Kidney tubule cell (primary cell): ENCODE measurements at places on chromosomes 2 and 18.
A peak's percentile ranks its signal among the peaks of the same experiment; 100 is the strongest.

DNA sequence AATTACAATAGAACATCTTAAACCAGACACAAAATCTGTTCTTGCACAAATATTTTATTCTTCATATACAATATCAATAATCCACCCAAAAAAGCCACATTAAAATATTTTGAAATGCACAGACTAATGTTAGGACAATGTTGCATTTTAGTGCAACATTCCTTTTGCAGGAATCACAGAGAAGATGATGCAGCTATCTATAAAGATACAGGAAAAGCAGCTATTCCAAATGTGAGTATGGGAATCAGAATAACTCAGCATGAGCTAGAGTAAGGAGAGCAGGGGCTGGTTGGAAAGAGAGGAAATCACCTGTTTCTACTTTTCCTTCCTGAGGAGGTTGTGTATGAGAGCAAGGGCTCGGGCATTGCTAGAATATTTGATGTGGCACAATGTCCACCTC is 4.8 kb downstream of the C2orf66 start:
- no peak for DNase-seq

- no peak for DNase-seq
Measured at GRCh38 chr2:226643946-226644282, 155.7 kb downstream of the IRS1 start.

DNA sequence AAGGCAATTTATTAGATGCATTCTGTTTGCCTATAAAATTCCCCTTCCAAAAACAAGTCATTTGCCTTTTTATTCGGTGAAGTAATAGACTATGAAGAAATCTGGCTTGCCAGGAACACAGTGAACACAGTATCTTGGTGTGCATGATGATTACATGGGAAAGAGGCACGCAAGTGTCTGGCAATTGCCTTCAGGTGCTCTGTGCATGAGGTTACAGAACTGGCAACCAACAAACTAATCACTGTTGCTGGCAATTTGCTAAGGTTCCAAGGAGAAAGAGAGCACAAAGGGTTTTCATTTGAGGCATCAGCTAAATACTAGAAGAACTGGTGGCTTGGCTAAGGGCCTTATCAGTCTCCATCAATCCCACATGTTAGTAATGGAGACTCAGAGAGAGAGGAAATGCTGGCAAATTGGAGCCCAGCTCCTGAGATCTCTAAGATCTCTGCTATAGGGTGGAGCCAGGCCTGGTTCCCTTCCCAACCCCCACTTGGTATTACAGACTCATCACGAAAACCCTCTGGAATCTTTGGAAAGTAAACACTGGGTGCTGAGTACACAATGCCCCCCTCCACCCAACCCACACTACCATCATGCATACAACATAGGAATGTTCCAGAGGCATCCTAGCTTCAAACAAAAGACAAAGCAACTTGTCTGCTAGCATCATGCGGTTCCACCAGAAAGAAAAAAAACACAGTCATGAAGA is 10.4 kb downstream of the RNF152 start:
- DNase-seq = no peak

- DNase-seq = no peak
Measured at GRCh38 chr2:83953697-83954096, 505.4 kb downstream of the SUCLG1 start.

DNA sequence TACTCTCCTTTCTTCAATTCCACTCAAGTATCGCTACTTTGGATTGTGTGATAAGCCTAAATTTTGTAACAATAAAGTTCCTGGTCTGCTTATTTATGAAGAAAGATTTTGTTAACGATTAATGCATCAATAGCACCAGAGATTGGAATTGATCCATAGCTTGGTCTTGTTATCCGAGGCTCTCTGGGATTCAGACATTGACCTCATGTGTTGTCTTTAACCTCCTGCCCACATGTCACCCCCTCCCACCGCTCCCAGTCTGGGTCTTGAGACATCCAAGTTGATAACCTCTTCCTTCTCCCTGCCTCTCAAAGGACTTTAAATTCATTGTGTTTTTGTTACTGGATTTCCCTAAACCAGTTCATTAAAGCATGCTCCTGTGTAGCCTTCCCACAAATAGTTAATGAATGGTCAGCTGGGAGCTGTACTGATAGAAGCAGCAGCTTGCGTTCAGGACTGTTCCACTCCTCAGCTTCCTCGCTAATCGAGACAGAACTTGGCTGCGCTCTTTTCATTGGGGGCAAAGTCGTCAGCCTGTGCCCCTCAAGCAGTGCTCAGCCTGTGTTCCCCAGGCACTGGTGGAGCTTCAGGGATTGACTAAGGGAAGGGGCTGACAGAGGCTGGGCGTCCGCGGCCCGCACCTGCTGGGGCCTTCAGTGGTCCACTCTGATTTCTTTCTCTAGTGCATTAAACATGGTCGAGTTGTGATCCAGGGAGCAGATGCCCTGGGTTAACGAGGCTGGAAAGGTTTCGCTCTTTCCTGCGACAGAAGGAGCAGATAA is 18.9 kb downstream of the ASB1 start:
- no peak for DNase-seq

DNA sequence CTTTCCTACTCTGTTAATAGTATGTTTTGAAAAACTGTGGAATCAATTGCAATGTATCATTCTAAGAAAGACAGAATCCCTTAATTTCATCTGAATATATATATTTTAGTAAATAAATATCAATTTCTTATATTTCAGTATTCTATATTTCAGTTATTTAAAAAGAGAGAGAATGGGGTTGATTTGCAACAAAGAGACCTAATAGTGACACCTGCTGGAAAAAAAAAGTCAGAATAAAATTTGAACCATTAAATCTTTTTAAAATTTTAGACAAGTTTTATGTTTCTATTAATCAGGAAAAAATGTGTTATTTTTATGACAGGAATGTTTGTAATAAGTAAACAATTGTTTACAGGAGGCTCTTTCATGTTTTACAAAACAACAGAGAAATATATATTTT is 20.7 kb upstream of the CCNT2 start:
- DNase-seq = peak; percentile 29

DNA sequence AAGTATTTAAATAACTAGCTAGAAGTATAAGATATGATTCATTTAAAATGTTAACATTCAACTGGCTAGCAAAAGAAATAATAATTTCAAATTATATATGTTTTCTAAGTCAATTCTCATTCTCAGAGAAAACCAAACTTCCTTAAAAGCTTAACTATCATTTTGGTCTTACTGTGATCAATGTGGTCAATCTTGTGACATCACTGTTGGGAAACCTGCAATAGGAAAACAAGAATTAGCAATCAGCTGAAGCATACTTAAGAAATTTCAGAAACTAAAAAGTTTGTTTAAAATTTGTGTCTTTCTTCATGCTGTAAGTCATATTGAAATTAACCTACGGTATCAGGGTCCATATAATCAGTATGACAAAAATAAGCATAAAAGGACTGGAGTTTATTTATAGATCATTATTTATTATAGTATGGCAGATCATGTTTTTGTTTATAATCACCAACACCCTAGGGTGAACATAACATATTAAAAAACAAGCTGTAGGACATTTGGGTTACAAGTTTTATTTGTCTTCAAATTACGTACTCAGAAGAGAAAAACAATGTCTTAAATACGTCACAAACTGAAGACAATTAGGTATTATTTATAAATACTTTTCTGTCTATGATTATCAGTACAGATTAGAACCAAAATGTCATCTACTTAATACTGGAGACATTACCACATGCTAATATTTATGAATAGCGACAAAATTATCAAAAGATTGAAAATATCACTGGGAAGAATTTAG is 60.5 kb downstream of the BAZ2B start:
- no peak for DNase-seq

DNA sequence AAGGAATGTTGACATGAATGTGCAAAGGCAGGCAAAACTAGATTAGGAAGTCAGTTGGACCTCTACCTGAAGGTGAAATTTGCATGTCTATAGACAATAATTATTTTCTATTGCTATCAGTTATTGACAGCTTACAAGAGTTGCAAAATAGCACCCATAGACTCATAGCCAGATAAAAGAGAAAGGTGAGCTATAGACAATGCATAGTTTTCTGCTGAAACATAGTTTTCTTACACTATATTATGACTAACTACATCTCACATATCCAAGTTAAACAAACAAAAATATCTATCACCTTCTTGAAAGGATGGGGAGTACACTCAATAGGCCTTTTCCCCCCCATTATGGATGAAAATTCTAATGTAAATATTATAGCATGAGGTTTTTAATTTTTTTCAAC is 305.0 kb downstream of the PTH2R start:
- peak; percentile 11 for DNase-seq

- DNase-seq = no peak
Measured at GRCh38 chr2:129778584-129778877, 200.9 kb upstream of the RAB6C start.

DNA sequence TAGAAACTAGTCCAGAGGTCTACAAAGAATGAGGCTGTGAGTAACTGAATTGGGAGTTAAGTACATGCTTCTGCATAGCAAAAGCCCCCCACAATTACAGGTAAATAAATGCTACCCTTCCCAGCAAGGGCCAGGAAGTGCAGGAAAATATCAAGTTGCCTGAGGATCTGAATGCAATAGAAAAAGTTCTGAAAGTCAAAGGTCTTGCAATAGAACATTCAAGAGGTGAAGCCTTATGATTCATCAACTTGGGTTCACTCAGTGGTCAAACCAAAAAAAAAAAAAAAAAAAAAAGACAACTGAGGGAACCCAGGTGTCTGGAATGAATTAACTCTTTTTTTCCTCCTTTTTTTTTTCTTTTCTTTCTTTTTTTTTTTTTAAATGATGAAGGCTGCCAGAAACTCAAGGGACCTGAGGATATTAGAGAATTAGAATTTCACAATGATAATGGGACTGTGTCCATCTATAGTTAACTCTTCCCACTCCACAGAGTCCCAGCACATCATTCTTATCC is 42.9 kb upstream of the RFX8 start:
- peak; percentile 79 for DNase-seq

DNA sequence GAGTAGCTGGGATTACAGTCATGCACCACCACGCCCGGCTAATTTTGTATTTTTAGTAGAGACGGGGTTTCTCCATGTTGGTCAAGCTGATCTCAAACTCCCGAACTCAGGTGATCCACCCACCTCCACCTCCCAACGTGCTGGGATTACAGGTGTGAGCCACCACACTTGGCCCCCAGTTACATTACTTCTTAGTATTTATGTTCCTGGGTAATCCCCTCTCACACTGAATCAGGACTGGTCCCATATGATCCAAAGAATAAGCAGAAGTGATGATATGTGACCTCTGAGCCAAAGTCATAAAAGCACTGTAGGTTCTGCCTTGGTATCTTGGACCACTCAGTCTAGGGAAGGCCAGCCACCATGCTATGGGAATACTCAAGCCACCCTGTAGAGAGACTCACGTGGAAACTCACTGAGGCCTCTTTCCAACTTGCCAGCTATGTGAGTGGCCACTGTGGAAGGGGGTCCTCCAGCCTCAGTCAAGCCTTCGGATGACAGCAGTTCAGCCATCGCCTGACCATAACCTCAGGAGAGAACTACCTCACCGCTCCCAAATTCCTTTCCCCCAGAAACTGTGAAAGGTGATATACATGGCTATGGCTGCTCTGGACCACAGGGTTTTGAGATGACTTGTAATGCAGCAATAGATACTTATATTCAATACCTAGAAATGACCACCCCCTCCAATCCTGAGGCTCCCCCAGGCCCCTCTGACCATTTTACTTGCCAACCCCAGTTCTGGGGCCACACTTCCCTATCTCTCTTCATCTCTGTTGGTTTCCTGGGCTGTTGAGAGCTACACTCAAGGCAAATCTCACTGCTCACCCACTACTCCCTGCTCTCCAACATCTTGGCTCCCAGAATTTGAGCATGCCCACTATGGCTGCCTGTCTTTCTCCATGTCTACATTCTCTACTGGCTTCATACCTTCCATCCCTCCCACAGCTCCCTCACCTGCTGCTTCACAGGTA is 80.5 kb downstream of the DDX1 start:
- DNase-seq = no peak

GRCh38 chr2:81853341-81853740 is 1548.8 kb upstream of the LRRTM1 start:
- peak; percentile 66 for DNase-seq

DNA sequence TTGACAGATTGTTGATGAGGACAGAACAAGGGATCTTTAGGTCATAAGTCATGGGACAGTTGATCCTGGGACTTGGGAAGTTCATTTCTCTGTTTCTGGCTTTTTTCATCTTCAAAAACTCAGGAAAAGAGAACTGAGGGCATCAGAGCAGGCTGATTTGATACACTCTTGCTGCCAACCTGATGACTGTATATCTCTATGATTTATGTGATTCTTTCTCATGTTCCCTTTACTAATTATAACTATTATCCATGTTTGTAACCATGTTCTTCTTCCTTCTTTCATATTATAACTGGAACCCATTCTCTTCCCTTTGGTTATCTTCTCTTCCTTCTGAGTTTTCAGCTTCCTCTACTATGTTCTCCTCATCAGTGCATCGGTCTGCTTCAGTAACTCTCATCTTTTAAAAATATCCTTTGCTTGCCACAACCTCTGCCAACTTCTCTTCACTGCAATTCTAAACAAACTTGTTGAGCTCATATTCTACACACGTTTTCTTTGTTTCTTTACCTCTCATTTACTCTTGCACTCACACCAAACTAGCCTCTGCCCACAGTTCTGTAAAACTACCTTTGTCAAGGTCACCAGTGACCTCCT is 13.5 kb downstream of the RASGRP3 start:
- DNase-seq = no peak

DNA sequence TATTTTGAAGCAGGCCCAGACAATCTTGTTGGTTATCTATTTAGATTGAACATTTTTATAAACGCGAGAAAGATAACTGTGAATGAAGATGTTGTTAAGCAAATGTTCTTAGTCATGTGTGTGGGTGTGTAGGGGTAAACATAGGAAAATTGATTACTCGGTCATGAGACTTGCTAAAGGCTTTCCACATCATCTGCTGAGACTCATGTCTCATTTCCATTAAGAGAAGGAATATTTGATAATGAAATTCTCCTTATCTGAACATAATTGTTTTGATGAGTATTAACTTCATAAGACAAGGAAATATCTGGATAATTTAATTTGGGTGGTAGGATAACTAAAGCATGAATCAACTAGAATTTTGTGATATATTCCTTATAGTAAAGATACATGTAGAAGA is 19.7 kb downstream of the CCDC102B start:
- no peak for DNase-seq

GRCh38 chr18:13629841-13630715 is 96.3 kb downstream of the FAM210A start:
- DNase-seq = peak; percentile 65

GRCh38 chr2:32264422-32265105 is at the start of gene NLRC4:
Gene NLRC4 (minus strand): TSS chr2:32264886. CDS start chr2:32256775, 8,111 bp downstream.
- no peak for DNase-seq
